ELF-1 (cell line): ENCODE measurements at places on chromosomes 6 and 20.

DNA sequence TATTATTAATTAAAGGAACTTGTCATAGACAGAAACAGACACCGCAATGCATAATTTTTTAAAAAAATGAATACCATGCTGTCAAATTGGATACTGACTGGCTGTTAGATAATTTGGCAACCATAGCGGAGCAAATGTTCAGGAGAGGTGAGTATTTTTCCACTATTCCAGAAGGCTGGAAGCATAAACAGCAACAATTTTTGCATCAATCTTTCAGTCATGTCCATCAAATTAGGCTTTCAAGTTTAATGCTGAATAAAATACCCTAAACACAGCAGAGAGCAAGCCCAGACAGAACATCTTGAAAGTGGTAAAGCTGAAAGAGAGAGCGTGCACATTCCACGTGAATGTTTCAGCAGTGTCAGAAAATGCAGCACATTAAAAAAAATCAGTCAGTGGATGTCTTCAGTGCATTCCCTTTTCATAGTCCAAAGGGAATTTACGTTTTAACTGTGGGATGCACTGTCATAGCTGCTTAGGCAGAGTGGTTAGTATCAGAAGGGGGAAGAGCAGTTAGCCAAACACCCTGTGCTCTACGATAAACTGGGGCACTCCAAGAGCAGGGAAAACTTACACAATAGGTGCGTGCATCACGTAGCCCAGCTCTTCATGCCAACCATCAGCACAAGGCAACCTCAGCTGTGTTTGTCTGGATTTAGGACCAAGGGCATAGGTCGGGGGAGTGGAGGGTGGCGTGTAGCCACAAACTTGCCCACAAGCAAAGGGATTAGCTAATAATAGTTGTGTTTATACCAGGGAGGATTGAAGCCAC, 116.2 kb upstream of the STMND1 start:
- no peak for DNase-seq

DNA sequence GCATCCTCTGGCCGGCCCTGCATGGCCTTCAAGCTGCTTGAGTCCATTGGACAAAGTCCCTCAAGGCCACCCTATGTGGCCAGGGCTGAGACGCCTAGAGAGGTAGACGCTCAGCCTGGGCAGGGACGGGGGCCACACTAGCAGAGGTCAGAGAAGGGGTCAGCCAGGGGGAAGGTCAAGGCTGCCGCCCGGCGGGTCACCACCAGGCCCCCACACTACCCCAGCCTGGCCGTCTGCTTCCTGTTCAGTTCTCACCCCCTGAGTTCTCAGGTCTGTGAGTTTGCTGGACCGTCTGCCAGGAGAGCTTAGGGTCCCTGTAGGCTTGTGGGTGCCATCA, 37.3 kb downstream of the NTSR1 start:
- DNase-seq: no peak

GRCh38 chr6:142881761-142882160, 63.2 kb downstream of the HIVEP2 start:
- no peak for DNase-seq

GRCh38 chr20:52234302-52235045, 42.9 kb upstream of the ZFP64 start:
- DNase-seq: no peak

DNA sequence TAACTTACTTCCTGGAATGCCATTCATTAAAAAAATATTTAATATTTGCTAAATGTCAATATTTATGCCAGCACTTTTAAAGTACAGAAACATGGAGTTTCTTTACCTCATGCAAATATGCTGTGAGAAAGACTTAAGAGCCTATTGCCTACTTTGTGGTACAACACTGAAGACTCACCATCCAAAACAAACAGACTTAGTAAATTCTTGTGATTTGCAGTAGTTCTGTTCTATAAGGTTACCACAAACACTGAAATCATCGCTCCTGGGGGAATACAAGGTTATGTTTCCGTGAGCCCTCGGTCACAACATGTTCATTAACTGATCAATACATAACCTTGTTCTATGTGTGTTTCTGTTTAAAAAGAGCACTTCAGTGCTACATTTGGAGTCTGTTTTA, 78.3 kb downstream of the ATG5 start:
- no peak for DNase-seq

DNA sequence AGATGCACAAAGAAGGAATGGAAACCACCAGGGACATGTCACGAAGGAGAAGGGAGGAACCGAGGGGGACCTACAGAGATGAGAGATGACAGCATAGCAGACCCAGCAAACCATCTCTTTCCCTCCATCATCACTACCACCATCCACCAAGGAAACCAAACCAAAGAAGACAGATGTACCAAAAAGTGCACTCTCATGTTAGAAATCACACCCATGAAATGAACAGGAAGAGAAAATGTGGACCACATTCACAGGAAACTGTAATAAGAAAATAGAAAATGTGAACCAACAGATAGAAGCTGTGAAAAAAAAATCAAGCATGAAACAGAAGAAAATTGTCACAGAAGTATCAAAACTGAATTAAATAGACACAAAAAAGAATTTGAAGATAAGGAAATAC, 672.7 kb downstream of the QKI start:
- DNase-seq: no peak

GRCh38 chr6:73264446-73264845, 1.4 kb upstream of the KHDC1 start:
- peak; percentile 9 for DNase-seq

DNA sequence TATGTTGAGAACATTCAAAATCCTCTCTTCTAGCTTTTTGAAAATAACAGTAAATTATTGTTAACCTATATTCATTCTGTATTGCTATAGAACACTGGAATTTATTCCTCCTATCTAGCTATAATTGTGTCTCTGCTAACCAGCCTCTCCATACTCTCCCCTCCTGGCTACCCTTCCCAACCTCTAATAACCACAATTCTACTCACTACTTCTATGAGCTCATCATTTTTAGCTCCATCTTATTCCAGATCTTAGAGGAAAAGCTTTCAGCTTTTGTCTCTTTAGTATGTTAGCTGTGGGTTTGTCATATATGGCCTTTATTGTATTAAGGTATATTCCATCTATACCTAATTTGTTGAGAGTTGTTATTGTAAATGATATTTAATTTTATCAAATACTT, 108.8 kb downstream of the AIG1 start:
- DNase-seq: no peak

DNA sequence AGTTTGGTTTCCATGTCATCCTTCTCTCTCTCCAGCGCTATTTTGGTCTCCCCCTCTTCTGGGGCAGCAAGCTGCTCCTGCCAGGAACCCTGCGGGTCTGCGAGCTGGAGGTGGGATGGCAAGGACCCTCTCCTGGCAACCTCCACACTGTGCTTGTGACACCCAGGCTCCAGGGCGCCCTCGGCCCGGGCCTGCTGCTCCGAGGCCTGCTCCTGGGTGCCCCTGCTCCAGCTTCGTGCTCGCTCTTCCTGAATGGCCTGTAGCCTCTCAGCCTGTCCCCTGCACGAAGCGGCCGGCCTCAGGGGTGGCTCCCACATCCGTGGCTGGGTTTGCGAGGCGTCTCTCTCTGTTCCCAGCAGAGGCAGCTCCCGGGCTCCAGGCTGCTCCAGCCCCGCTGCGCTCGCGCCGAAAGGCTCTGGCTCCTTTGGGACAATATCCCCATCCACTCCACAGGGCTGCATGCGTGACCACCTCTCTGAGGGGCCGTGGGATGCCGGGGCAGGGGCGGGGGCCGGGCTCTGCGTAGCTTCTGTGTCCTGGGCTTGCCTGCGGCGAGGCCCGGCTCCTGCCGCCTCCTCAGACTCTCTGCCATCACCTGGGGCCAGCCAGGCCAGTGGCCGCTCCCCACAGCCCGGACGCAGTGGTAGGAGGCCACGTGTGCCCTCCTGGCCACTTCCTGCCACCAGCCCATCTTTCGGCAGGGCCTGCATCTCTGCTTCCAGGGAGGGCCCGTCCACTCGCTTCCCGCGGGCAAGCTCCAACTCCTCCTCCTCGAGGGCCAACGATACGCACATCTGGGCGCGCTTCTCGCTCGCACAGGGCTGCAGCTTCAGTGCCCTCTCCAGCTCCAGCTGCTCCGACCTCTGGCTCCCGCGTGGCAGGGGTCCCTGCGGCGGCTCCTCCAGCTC, 68.9 kb downstream of the GINS1 start:
- DNase-seq: no peak

DNA sequence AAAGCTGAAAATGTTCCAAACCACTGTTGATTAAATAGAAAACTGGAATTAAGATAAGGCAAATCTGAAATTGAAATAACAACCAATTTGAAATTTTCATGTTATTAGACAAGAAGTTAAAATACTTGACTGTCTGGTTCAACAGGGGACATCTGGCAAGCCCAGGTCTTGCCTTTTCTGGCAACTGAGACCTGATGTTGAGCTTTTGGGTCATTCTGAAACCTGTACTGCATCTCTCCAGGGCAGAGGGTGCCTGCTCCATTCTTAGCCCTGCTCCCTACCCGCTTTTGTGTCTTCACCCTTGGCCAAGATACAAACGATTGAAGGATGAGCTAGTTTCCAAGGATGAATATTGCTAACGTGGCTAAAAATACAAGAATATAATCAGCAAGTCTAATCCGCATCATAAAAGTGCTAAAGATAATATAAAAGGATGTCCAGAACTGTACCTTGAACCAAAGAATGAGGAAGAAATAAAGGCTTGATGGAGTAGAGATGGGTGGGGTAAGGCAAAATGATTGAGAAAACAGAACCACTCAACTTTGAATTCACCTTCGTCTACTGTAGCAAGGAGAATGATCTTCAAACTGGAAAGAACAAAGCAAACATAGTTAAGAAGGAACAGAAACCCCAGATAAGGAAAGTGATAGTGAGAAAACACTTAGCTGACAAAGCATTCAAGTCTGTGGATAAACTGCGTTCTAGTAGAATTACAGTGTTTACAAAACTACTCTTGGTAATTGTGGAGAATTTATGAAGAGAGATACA, 109.8 kb upstream of the MAN1A1 start:
- DNase-seq: no peak

GRCh38 chr20:47971058-47971791, 185.9 kb upstream of the SULF2 start:
- peak; percentile 88 for DNase-seq

- no peak for DNase-seq
Observed at GRCh38 chr6:168939041-168939440, 314.6 kb downstream of the THBS2 start.

DNA sequence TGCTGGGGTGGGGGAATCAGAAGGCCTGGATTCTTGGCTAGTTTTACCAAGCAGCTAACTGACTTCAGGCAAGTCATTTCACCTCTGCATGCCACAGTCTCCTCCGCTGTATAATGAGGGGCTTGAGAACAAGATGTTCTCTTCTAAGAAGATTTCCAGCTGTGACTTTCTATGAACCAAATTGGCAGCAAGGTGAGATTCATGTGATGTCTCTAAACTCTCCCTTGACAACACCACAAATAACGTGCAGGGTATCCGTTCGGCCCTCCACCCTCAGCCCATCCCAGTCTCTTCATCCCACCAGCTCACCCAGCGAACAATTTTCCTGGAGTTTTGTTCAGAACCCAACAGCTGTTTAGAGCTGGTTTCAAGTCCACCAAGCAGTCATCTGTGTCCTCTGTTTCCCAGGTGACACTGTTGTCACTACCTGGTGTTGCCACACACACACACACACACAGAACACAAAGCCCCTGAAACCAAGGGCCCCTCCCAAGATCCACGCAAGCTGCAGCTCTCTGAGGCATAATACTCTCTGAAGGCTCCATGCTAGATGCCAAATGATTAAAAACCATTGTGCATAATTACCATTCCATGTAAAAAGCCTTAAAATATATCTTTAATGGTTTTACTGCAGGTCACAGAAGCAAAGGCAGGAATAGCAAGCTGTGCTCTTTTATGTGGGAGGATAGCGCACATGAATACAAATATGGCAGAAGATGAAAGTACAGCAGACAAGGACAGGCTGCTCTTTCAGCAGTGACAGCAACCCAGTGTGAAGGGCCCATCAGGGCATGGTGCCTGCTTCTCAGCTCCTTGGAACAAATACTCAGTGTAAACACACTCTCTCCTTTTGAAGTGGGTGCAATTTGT, 48.2 kb downstream of the ARHGAP18 start:
- no peak for DNase-seq

- DNase-seq: no peak
Observed at GRCh38 chr6:43887340-43887858, 117.4 kb downstream of the VEGFA start.

GRCh38 chr6:44649365-44650025, 262.0 kb downstream of the CDC5L start:
- no peak for DNase-seq

GRCh38 chr6:5260661-5261544, at the start of the genes FARS2 and LYRM4:
FARS2 (plus strand) TSS chr6:5261513.
LYRM4 (minus strand) TSS chr6:5260950; CDS start chr6:5260733, 217 bp downstream.
- DNase-seq: peak; percentile 96

GRCh38 chr6:17388365-17388764, 5.0 kb upstream of the CAP2 start:
- DNase-seq: no peak

- DNase-seq: no peak
Observed at GRCh38 chr20:38115205-38115604, 49.9 kb downstream of the TGM2 start.

DNA sequence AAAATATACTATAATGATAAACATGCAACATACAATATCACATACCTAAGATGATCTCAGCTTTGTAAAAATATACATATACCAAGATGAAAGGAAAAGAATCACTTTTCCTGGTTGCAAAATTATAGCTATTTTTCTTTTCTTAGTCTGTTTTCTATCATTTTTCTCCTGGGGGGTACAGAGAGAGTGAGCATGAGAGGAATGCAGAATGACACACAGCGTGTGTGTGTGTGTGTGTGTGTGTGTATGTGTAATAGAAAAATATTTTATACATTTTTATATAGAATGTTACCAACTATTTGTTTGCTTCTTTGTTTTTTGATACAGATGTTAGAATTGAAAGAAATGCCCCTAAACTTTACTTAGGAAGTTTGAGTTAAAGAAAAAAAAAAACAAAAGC, 64.3 kb downstream of the FAM83B start:
- DNase-seq: no peak

- DNase-seq: no peak
Observed at GRCh38 chr6:154285826-154286225, 70.8 kb downstream of the IPCEF1 start.

GRCh38 chr6:138242987-138243592, 24.8 kb upstream of the PBOV1 start:
- DNase-seq: no peak

- no peak for DNase-seq
Observed at GRCh38 chr6:158160932-158161539, 7.0 kb downstream of the SERAC1 start.

DNA sequence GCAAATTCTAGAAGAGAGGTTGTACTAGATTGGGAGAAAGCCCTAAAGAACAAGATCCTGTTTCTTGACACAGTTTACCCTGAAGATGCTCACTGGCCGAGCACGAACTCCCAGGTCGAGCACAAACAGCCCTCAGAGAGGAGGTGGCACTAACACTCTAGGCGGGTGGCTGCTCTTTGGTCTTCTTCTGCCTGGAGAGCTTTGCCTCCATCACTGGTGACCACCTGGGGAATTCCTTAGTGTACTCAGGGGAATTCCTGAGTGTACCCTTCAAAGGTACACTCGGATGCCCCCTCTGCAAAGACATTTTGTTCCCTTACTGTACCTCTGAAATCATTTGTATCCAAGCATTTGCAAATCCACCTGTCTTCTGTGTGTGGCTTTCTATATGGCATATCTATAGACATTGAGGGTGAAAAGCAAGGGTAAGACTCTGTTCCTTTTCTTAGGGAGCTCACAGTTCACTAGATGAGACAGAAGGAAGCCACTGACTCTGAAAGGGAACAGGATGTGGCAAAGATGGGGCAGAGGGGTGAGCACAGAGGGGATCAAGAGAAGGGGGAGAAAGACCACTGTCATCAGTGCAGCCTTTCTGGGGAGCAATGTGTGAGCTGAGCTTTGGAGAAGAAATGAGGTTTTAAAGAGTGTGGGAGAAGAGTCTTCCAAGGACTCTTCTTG, 169.8 kb upstream of the PROKR2 start:
- no peak for DNase-seq

GRCh38 chr6:38799529-38800184, 84.5 kb downstream of the DNAH8 start:
- no peak for DNase-seq
